ENCODE measurements at places on chromosomes 2 and 18.

DNA sequence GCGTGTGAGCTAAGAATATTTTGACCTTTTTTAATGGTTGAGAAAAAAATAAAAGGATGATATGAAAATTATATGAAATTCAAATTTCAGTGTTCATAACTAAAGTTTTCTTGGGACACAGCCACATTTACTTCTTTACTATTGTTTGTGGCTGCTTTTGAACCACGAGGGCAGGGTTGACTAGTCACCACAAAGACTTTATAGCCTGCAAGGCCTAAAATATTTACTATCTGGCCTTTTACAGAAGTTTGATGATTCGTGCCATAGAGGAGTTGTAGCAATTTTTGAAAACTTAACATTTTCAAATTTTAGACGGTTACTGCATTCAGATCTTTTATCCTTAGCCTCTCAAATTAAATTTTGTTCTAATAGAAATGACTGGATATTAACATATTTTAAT lies 69.9 kb downstream of the LIMS1 start:
- DNase-seq, result no peak

- no peak for DNase-seq
Observed at GRCh38 chr18:12307701-12308385, at the start of gene TUBB6. TUBB6 (plus strand) TSS chr18:12308241; CDS start chr18:12308293, 52 bp downstream.

GRCh38 chr2:171348056-171348455 lies 85.7 kb downstream of the METTL8 start:
- DNase-seq, result no peak

- DNase-seq, result no peak
Observed at GRCh38 chr2:186347472-186347871, 138.6 kb upstream of the ZC3H15 start.

DNA sequence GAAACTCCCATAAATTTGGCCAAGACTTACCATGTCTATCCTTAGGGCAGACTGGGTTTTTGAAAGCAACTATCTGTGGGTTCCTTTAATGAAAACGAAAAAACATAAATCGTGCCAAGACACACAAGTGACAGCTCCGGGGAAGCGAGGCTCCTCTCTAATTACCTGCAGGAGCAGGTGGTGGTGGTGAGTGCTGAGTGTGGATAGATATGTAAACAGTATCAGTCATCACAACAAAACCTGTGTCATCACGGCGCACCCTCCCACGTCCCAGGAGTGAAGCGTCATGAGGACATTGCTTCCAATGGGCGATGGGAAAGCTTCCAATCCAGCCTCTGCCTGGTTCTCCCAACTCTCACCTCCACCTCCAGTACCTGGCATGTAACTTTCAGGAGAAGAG lies 31.3 kb downstream of the ACKR3 start:
- no peak for DNase-seq

DNA sequence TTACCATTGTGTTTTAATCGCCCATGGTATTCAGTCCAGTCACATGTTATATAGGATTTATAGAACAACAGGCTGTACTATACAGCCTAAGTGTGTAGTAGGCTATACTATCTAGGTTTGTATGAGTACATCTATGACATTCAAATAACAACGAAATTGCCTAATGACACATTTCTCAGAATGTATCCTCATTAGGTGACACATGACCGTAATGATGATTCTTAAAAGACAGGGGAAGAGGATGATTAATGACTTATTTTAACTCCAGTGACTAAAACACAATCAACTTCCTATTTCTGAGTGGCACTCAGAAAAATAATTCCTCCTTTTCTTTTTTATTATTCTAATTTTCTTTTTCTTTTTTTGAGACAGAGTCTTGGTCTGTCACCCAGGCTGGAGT lies 63.0 kb upstream of the ACSL3 start:
- no peak for DNase-seq

DNA sequence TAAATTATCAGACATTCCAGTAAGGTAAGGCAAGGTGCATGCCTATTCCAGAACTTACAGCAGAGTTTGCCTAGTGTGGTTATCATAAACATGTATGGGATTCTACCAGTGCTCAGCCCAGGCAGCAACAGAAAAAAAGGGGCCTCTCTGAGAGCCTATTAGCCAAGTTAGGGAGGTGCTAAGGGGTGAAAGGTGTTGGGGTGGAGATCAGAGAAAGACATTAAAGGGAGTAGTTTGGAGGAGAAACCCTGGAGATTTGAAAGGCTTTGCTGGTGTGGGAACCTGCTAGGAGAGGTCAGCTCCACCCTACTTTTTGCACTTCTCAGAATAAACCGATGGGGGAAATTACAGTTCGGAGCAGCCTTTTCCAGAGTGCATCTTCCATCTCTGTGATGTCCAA lies 2.9 kb downstream of the ARPC2 start:
- no peak for DNase-seq

- DNase-seq, result no peak
Observed at GRCh38 chr2:71988170-71988569, 159.5 kb downstream of the CYP26B1 start.

- DNase-seq, result no peak
Observed at GRCh38 chr2:191991442-191991841, 144.6 kb upstream of the CAVIN2 start.

DNA sequence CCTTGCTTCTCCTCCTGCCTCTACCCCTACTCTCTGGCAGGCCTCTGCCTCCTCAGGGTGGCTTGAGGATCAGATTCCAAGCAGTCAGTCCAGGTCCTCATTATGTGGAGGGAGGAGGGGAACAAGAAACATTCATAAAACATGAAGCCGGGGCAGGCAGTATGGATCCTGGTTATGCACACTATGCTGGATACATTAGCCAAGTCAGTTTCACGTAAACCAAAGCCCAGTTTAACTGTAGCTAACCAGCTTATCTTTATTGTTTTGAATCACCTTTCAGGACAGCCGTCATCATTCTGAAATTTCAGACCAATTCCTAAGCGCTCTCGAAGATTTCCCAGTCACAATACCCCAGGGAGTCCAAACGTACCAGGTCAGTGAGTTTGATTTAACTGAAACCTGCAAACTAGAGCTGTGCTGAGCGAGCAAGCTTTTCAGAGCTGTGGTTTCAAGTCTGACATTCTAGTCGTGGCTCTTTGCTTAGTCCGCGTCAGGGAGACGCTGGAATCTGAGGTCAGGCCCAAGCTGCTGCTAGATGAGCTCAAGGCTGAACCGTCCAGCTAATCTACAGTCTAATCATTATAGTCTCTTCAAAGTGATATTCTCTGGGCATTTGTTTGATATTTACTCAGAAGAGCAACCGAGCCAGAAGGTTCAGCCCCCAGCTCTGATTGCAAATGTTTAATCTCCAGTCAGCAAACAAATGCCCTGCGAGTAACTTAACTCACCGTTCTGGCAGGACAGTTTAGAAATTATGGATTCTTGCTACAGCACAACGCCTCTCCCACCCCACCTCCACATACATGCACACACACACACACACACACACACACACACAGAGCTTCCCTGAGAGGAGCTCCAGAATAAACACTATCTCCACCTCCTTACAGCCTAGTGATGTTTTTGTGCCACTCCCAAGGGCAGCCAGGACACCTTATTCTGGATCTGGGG lies 63.8 kb upstream of the BZW1 start:
- DNase-seq, result no peak

- no peak for DNase-seq
Observed at GRCh38 chr2:46362667-46363012, 65.4 kb downstream of the EPAS1 start.

DNA sequence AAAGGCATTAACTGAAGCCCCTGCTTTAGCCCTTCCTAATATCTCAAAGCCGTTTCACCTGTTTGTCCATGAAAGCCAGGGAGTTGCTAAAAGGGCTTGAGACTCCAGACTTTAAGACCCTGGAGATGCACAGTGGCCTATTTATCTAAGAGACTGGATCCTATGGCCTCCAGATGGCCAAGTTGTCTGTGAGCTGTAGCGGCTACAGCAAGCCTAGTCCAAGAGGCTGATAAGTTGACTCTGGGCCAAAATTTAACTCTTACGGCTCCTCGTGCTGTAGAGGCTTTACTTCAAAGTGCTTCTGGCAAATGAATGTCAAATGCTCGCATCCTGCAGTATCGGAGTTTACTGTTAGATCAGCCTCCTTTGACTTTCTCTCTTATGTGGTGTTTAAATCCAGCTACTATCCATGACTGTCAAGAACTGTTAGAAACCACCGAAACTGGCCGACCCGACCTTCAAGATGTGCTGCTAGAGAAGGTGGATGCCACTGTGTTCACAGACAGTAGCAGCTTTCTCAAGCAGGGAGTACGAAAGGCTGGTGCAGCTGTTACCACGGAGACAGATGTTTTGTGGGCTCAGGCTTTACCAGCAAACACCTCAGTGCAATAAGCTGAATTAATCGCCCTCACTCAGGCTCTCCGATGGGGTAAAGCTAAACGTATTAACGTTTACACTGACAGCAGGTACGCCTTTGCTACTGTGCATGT lies 336.7 kb upstream of the CNTNAP5 start:
- DNase-seq, result no peak

- DNase-seq, result no peak
Observed at GRCh38 chr2:96202152-96202854, 6.3 kb downstream of the STARD7 start.

DNA sequence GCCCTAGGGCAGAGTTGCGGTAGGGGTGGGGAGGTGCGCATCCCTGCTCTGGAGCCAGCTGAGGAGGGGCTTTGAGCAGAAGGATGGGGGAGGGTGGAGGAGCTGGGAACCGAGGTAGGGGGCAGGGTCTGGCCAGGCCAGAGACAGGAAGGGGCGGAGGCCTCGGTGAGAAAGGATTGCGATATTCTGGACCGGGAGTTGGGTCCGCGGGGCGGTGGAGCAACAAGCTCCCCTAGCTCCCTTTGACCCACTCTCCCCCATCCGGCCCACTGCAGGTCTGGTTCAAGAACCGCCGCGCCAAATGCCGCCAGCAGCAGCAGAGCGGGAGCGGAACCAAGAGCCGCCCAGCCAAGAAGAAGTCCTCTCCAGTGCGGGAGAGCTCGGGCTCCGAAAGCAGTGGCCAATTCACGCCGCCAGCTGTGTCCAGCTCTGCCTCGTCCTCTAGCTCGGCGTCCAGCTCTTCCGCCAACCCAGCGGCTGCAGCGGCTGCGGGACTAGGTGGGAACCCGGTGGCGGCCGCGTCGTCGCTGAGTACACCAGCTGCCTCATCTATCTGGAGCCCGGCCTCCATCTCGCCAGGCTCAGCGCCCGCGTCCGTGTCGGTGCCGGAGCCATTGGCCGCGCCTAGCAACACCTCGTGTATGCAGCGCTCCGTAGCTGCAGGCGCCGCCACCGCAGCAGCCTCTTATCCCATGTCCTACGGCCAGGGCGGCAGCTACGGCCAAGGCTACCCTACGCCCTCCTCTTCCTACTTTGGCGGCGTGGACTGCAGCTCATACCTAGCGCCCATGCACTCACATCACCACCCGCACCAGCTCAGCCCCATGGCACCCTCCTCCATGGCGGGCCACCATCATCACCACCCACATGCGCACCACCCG lies 4.8 kb downstream of the OTX1 start:
- DNase-seq, result no peak

GRCh38 chr2:218516614-218517013 lies 51.5 kb downstream of the USP37 start:
- no peak for DNase-seq

- no peak for DNase-seq
Observed at GRCh38 chr2:86256982-86257381, 57.7 kb downstream of the MRPL35 start.

- no peak for DNase-seq
Observed at GRCh38 chr2:11577101-11577883, 43.4 kb downstream of the GREB1 start.

DNA sequence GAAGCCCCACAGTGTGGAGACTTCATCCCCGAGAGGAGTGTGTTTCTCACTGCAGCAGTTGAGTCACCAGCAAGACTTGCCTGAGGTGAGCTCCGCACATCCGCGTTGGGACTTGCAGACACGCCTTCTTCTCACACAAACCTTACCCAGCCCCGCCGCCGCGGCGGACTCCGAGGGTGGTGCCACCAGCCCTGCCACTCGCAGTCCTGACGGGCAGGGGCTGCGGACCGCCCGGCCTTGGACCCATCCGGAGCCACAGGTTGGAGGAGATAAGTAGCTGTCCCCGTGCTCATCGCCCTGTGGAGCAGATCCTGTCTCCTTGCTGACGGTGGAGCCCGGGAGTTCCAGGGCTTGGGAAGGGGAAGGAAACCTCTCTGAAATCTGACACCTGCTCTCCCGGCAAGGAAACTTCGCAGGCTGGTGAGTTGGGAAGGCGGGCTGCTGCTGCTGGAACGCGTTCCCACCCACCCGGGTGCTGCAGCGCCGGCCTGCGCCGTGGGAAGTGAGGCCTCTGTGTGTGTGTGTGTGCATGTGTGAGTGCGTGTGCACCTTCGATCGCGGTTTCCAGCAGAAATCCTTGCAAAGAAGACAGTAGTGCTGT lies at the start of gene RAB27B:
RAB27B (plus strand) TSS at position 197 of the 601 bp plus-strand sequence. CDS start 49,109 bp downstream, outside the sequence.
- DNase-seq, result no peak

DNA sequence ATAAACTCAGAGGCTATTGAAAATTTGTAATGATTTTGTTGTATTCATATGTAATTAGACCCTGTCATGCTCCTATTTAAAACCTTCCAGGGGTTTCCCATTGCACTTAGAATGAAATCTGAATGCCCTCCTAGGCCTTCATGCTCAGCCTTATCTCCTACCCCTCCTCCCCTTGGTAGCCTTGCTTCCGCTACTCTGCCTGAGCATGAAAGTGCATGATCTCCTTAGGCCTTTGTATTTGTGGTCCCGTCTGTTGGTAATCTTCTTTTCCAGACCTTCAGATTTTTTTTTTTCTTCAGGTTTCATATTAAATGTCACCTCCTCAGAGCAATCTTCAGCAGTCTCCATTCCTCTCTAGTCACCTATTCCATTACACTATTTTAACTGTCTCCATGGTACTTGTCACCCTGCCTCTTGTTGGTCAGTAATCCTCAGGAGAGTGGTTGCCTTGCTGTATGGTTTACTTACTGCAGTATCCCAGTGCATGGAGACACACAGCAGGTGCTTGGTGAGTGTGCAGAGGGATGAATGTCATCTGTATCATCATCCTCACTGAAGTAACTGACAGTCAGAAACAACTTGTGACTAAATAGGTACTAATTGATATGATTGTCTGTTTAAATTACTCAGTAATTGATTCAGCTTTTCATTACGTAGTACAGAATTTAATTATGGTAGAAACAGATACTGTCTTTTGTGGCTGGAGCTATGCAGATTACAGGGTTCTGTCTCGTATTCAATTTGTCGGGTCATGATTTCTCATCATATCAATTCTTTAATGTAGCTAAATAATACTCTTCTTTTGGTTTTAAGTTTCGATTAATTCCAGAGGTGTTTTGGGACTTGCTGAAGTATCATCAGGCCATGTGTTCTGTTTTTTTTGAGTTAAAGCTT lies 63.9 kb downstream of the PHLPP1 start:
- no peak for DNase-seq

DNA sequence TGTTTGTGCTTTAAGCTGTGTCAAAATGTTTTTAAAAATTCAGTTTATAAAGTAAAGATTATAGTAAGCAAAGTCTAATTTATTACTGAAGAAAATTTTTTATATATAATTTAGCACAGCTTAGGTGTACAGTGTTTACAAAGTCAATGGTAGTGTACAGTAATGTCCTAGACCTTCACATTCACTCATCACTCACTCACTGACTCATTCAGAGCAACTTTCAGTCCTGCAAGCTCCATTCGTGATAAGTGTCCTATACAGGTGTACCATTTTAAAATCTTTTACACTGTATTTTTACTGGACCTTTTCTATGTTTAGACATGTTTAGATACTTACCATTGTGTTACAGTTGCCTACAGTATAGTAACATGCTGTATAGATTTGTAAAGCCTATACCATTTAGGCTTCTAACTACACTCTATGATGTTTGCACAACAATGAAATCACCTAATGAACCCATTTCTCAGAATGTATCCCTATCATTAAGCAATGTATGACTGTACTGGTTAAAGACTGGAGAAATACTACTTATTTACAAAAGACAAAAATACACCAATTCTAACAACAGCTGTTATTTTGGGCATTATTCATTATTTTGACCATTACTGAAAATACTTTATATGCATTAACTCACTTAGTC lies 95.1 kb downstream of the STRN start:
- no peak for DNase-seq
